ENCODE measurements at places on chromosomes 3 and 15.

GRCh38 chr15:90191794-90192509 lies 9.2 kb upstream of the SEMA4B start:
- no peak for DNase-seq

DNA sequence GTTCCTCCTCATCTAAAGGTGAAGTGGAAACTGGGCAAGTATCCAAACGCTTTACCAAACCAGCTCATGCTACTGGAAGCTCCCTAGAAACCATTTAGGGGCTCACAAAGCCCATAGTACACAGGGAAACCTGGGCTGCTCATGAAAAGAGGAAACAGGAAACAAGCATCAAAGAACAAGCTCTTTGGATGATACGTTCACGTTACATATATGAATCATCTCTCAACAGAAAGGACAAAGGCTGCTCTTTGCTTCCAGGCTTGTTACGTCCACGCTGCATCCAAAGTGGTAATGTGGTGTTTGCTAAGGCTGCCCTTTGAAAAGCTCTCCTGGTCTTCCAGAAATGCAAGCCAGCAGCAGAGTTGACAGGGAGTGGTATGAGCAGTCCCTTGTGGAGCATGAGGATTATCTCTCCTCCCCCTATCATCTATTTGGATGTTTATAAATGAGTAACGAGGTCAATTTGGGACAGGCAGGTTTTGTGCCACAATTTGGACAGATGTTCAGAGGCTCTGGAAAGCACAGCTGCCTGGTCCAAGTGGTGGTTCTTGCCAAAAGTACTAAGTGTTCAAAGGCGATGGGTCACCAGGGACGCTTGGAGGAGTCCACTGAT lies 98.0 kb upstream of the RORA start:
- no peak for DNase-seq

DNA sequence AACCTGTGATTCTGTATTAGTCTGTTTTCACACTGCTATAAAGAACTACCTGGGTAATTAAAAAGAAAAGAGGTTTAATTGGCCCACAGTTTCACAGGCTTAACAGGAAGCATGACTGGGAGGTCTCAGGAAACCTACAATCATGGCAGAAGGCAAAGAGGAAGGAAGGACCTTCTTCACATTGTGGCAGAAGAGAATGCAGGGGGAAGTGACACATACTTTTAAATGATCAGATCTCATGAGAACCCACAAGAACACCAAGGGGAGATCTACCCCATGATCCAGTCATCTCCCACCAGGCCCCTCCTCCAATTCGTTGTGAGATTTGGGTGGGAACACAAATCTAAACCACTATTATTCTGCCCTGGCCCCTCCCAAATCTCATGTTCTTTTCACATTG lies 6.1 kb downstream of the ZKSCAN7 start:
- no peak for DNase-seq

- DNase-seq, result no peak
Observed at GRCh38 chr3:189249987-189250386, 78.2 kb downstream of the TPRG1 start.

DNA sequence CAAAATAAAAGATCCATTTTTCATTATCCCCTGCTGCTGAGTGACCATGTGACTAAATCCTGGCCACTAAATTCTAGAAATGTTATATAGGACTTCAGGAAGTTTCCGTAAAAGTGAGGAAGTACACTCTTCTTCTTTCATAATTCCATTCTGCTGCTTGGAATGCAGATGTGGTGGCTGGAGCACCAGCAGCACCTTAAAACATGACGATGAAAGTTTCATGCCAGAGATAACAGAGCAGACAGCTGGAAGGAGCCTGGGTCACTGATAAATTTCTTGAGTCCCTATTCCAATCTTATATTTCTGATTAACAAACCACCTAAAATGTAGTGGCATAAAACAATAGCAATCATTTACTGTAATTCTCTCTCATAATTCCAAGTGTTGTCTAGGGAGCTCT lies 238.7 kb downstream of the TBL1XR1 start:
- DNase-seq, result no peak

- DNase-seq, result no peak
Observed at GRCh38 chr3:186401556-186401955, 39.5 kb upstream of the DGKG start.

DNA sequence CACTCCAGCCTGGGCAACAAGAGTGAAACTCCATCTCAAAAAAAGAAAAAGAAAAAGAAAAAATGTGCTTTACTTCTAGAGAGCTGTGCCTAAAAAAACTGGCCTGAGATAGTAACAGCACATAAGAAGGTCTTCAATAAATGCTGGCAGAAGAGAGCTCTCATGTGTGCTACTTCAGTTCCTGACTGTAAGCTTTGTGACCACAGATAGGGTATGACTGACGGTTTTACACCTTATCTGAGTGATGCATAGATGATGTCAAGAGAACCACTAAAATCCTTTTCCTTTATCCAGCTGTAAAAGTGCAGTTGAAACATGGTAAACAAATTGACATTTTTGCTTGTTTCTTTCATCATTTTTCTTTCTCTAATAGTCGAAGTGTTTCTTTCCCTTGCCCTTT lies 127.9 kb downstream of the C3orf70 start:
- no peak for DNase-seq

DNA sequence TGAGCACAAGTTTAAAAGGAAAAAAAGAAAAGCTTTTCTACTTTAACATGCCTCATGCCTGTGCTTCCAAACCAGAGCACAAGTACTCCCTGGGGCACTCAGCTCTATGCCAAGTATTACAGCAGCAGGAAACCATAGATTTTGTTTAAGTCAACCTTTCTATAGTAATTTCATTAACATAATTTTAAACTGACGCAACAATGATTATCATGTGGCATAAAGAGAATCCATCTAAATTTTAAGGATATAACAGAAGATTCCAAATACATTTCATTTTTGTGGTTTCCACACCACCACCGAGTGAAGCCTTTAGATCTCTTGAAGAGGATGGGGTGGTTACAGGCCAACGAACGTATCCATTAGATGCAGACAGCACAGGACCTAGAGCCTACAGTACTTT lies 112.1 kb downstream of the TNIK start:
- no peak for DNase-seq

DNA sequence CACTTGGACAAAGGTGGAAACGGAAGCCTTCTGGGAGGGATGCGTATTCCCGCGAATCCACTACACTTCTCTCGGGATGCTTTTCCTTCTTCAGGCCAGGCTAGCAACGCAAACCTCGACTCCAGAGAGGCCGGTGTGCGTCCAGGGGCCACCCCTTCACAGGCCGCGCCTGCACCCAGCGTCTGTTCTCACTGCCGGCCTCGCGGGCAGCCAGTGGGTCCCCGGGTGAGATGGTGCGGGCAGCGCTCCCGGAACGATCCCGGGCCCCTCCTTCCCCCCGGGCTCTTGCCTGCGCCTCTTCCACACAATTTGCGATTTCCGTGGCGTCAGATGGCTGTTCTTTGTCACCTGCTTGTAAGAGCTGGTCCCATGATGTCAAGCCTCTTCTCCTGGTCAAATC lies 27.3 kb downstream of the GABRA5 start:
- no peak for DNase-seq

- DNase-seq, result no peak
Observed at GRCh38 chr3:71258116-71258515, 325.4 kb downstream of the FOXP1 start.

DNA sequence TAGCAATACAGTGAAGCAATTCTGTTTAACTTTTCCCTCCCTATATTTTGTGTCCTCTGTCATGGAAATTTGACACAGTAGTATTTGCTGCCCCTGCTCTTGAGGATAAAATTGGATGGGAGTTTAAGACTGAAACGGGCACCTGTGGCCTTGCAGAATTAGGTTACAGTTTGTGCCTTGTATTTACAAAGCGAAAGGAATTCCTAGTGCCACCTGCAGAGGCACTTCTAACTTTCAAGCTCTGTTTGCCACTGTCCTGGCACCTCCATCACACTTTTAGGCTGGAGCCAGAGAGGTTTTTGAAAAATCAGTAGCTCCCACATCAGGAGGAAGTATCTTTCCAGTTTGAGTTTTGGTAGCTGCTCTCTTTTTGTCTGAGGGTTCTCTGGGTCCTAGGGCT lies 39.5 kb downstream of the CD86 start:
- no peak for DNase-seq

- no peak for DNase-seq
Observed at GRCh38 chr3:105093371-105094252, 273.1 kb upstream of the ALCAM start.

DNA sequence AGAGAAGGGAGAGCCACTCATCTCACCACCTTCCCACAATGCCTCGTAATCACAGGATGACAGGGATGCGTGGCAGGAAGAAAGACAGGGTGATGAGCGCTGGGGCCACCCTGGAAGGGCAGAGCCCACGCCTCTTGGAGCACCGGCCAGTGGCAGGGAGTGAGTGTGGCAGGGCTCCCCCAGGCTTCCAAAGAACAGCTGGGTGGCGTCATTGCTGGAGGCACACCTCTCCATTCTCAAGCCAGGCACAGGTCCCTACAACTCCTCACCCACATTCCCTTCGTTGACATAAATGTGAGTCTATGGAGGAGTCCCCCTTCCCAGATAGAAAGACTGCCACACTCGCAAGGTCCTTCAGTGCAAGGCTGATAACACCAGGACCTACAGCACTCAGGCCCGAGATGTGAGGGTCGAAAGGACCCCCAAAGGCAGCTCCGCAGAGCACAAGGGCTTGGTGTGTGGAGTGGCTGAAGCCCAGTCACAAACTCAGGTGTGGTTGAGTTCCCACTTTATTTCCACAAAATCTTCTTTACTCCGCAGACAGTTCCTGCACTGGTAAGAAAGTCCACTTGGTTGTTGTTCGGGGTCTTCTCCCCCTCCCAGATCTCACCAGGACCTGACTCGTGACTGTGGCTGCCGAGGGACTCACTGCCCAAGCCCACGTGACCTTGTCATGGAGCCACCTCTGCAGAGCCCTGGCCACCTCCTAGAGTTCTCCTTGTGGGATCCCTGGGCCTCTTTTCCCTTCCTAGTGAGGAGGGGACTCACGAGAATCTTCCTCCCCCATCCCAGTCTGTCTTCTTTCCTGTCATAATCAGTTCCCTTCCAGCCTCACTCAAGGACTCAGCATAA lies 22.4 kb upstream of the CORO2B start:
- DNase-seq, result no peak

GRCh38 chr3:53739966-53740365 lies 106.3 kb downstream of the CHDH start:
- DNase-seq, result no peak

DNA sequence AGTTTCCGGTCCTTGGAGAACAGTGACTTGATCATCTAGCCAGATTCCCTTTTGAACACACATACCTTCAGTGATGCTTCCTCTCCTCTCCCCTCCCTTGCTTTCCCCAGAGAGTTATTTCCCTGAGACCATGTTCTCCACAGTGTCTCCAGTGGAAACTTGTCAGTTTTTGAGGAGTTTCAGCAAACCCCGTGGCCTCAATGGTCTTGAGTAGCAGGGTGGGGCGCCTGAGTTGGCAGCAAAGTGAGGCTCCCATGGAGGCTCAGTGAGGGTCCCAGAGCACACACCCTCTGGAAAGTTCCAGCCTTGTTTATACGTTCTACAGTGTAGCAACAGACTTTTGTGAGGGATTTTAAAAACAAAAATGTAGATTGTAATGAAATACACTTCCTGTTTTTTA lies 135.1 kb downstream of the LRRC28 start:
- no peak for DNase-seq

DNA sequence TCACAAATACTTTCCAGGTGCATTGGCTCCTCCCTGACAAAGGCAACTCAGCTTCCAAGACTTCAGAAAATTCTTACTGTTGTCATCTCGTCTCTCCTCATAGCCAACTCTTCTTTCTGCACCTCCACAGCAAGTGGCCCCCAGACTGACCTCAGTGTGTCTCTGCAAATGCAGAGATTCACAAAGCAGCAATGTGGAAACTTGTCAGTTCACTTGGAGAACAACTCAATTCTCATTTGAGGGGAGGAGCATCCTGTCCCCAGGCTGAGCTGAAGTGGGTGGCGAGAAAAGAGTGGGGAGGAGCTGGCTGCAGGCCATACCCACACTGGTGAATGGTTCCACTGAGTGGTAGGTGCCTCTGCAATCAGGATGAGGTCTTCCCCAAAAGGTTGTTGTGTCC lies 248.7 kb upstream of the IL12A start:
- no peak for DNase-seq

GRCh38 chr3:186643493-186643892 lies 3.3 kb downstream of the FETUB start:
- DNase-seq, result no peak

- no peak for DNase-seq
Observed at GRCh38 chr3:139264375-139264774, 79.4 kb upstream of the MRPS22 start.

GRCh38 chr3:133915685-133916658 lies 20.3 kb upstream of the RAB6B start:
- no peak for DNase-seq

- no peak for DNase-seq
Observed at GRCh38 chr15:47293466-47294162, 423.7 kb upstream of the SEMA6D start.

DNA sequence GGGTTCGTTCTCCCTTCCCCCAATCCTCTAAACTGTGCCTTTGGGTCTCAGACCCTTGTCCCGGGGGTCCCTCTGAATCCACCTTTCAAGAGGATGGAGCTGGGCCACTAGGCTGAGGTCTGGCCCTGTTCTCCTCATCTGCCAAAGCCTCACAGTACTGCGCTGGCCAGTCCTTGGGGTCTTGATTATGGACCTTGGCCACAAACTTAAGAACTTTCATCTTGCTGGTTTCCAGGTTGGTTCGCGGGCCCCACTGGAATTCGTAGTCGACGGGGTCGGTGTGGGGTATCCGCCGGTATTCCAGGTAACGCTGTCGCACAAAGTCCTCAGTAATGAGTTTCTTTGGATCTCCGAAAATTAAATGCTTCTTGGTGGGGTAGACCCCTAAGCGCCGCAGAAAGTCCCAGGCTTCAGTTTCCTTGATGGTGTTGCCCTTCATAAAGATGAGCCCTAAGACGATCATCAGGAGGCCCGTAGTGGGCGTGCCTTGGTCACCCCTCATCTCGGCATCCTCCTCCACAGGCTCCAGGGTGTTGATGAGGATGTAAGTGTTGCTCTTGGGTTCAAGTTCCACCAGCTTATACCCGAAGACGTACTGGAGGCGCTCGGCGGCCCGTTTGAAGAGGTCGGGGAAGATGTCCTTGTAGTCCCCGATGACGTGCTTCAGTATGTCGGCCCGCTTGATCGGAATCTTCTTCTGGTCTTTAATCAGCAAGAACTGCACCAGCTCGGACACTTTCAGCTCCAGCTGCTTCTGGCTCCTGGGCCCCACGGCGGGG lies 727 bp downstream of the NSMCE3 start:
- peak; percentile 29 for DNase-seq

DNA sequence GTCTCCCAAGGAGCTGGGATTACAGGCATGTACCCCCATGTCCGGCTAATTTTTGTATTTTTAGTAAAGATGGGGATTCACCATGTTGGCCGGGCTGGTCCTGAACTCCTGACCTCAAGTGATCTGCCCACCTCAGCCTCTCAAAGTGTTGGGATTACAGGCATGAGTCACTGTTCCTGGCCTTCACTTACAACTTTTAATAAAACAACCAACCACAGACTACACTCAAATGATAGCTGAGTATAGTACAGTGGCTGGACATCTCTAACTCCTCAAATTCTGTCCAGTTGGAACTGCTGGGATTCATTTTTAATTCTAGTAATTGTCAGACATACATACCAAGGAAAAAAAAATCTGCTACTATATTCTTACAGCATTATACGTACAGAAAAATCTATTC lies 71.0 kb downstream of the PBRM1 start:
- no peak for DNase-seq
